ENCODE measurements at places on chromosomes 2 and 18.

- DNase-seq, result no peak
These were observed 151.3 kb upstream of the SLC39A10 start for GRCh38 chr2:195505701-195506100.

DNA sequence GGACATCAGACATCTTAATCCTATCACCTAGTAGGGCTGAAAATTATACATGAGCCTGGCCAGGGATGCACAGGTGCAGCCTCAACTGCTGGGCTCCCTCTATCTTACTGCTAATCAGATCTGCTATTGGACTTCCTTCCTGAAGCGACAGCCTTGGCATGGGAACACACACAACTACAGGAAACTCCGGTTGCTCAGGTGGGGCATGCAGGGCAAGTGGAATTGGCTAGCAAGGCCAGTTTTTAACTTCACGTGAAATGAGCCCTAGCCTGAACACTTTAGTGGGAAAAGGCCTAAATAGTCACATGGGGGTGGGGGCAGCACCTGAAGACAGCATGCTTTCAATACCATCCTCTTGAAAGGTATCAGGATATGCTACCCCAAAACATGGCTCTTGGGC, 147.9 kb upstream of the NCKAP5 start:
- DNase-seq, result peak; percentile 51

DNA sequence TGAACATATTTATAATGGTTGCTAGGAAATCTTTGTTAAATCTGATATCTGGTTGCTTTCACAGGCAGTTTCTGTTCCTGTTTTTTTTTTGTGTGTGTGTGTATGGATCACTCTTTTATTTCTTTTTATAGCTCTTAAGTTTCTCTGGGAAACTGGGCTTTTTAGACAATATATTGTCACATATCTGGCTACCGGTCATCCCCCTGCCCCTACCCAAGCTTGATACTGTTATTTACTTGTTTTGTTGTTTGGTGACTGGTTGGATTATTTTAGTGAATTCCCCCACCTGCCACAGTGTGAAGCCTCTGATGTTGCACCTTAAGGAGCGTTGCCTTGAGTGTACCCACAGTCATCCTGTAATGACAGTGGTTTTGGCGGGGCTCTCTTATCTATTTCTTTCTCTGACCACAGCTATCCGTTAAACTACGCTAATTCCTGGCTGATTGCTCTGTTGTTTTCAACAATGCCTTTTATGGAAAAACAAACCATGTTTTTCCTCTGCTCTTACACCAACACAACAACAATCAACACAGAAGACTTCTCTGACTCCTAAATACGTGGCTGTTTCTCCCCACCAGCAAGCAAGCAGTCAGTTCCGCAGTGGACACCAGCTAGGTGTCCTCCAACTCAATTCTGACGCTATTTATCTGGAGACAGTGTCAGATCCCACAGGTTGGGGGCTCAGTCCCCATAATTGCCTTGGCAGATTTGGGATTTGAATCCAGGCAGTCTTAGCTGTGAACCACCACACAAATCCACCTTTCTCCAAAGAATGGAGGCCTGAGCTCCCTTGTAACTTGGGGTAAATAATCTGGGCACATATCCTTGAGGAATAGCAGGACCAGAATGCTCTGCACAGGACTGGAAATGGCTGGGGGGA, 10.9 kb downstream of the GNLY start:
- no peak for DNase-seq

- no peak for DNase-seq
These were observed 30.3 kb upstream of the ARHGEF4 start for GRCh38 chr2:130806370-130806769.

DNA sequence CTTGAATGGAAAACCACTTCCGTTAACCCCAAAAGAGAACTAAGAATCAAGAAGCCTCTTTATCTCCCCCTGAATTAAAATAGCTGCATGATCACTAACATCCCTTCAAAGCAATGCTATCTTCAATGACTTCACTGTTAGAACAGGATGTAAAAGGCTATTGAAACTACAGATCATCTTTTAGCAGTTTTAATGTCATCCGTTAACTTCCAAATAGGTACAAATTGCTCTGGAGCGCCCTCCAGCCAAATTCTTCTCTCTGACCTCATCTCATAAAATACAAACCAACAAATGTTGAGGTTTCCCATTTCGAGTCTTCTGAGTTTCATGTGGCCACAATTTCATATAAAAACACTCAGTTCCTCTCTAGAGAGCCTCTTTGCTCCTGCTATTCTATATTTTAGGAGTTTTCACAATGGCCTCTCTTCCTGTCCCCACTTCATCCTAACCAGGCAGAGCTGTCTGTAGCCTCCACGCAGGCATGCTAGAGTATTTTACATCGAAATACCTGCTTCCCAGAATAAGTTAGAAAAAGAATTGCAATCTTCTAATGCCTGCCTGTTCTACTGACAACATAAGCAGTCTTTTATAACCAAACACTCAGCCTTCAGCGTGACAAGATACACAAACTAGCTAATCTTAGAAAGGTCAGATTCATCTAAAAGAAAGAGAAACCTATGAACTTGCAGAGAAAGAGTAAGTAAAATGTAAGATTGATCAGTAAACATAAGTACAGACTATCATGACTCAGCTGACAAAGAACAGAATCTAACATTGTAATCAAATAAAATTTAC, 37.9 kb downstream of the B4GALT6 start:
- DNase-seq, result no peak

DNA sequence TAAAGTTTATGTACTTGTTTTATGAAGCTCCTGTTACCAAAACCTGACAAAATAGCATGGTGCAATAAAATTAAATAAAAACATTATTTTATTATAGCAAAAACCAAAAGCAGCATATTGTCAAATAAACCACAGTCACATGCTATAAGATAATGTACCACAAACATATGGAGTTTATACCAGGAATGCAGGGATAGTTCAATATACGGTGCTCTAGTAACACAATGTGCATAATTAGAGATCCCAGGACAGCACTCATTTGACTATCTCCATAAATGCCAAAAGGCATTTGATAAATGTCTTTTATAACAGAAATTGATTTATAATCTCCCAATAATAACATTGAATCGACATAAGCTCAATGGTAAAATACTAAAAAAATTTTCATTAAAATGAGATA, 402.0 kb downstream of the RND3 start:
- DNase-seq, result no peak

GRCh38 chr2:189559579-189560272, 20.9 kb downstream of the SLC40A1 start:
- no peak for DNase-seq

DNA sequence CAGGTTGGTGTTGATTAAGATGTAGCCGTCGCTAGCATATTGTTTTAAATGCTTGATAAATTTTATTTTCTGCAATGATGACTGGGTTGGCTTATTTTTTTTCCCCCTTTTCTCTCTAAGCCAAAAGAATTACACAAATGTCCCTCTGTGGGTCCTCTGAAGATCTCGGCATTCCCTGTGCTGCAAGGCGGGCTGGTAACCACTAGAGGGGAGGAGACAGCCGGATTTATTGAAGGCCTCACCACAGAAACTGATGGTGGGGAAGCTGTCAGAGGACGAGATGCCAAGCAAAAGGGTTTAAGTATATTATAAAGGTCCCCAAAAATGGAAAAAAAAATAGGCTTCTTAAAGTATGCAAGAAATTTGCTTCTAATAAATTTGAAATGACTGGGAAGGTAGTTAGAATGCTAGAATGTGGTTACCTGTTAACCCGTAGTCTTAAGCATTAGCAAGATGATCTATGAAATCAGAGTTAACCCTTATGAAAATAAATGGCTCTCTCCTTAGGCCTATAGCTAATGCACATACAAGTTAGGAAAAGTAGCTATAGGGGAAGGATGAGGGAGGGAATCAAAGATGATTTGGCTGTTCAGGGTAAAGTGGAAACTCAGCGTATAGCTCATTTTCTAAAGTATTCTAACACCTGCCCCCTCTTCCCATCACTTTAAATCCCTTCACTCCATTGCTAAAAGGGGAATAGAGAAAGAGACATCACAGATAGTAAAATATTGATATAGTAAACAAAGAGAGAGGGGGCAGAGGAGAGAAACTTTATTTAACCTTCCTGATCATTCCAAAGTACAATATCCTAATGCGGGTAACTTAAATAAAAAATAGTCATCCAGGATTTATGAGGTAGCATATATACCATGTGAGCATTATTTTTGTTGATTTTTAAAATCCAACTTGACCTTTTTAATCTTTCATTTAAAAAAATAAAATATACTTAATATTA, 894.5 kb upstream of the POU3F3 start:
- no peak for DNase-seq

- no peak for DNase-seq
These were observed 289.6 kb downstream of the CYP26B1 start for GRCh38 chr2:71858071-71858470.

- no peak for DNase-seq
These were observed 402.9 kb downstream of the TNS1 start for GRCh38 chr2:217599906-217600305.

- DNase-seq, result no peak
These were observed 958.7 kb downstream of the BCL11A start for GRCh38 chr2:59594671-59595222.

- no peak for DNase-seq
These were observed 144.5 kb upstream of the GATA6 start for GRCh38 chr18:22024924-22025323.

- DNase-seq, result no peak
These were observed 36.5 kb upstream of the AFF3 start for GRCh38 chr2:100178864-100179263.

DNA sequence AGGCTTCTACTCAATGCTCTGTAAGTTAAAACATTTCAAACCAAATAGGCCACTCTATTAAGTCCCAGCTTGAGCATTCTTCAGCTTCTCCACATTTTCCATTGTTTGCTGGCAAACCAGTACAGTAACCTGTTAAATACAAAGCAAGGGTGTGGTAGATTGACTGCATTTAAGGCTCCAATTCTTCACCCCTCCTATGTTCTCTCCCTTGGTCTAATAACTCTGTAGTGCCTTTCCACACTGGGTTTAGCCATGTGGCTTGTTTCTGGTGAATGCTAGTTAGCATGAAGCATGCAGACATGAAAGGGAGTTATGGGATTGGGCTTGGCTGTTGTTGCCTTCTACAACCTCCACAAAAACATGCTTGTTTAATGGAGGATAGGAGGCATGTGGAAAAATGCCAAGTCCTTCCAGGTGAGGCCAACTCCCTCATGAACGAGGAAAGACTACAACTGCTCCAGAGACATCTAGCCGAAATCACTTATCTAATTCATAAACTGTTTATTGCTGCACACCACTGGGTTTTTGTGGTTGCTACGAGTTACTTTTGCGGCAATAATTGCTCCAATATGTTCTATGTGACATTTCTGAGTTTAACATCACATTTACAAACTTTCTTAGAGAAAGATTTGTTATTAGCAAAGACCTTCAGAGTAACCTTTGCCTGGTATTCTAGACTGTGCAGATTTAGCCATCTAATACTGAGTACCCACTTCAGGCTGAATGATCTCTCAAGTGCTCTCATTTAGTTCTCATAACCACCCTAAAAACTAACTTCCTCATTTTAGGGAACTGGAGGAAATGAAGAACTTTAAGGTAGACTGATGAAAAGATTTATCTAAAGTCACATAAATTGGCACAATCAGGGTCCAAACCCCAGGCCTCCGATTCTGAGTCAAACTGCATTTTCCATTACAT, 104.0 kb downstream of the SMAD2 start:
- no peak for DNase-seq

DNA sequence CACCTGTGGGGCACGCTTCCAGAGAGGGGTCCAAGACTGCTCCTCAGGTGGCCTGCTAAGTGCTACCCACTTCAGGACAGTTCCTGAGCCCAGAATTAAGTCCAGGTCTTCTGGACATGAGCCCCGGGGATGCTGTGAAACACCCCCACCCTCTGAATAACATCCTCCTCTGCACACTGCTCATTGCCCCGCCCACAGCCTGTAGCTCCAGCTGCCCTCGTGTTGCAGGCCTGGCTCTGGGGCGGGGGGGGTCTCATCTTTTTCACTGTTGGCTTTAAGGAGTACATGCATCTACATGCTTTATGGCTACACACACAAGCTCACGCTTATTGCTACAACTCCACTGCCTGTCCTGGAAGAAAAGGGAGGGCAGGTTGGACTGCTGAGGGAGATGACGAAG, 92.8 kb downstream of the PTGR3 start:
- no peak for DNase-seq

- DNase-seq, result no peak
These were observed 50.3 kb upstream of the RGPD4 start for GRCh38 chr2:107776362-107776761.

- peak; percentile 79 for DNase-seq
These were observed 73.2 kb upstream of the NCKAP5 start for GRCh38 chr2:133641497-133641896.

DNA sequence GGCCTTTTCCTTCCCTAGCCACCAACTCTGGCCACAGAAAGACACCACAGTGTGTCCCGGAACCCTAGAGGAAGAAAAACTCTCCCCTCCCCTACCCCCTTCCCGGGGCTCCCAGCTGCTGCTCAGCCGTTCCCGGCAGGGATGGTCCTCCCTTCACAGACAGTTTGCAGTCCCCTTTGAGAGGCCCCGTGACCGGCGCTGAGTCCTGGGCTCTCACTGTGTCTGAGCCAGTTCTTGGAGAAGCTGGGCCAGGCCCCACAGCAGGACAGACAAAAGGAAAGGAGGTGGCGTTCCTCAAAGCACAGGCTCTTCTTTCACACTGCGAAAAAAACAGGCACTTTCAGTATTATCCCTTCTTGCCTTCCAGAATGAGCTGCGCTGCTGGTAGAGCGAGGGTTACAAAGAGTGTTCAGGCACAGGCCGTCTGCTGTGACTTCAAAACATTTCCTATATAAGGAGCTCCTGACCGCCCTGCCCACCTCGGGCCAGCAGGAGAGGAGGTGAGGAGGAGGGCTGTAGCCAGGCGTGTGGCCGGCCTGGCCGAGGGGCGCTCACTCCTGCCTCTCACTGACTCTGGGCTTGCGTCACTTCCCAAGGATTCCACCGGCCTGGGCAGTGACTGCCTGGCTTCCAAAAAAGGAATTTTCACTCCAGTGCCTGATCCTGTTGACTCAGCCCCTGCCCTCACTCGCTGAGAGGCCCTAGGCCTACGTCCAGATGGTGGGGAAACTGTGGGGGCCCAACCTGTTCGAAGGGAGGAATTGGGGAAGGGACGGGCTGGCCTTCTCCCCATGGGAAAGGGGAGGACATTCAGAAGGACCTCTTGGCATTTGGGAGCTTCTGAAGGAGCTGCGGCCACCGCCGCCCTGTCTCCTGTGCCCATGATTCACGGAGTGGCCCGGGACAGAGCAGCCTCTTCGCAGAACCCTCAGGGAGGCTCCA, 24.9 kb downstream of the CIDEA start:
- DNase-seq, result peak; percentile 86

DNA sequence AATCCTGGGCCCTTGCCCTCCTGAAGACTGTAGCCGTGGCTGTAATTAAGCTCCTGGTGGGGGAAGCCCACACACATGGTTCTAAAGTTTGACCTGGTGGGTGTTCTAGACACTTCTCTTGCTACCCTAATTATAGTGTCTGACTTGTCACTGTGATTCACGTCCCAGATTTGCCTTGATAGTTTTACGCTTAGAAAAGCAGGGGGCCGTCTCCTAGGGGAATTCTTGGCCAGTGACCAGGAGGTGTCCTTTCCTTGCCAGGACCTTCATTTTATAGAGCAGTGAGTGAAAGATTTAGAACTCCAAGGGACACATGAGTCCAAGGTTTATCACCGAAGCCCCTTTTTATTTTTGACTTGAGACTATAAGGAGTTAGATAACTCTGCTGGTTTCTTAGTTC, 9.0 kb downstream of the TMEM214 start:
- no peak for DNase-seq

GRCh38 chr2:196902828-196903227, 23.7 kb downstream of the PGAP1 start:
- DNase-seq, result no peak
